ENCODE measurements at places on chromosomes 16 and 17.

- no peak for DNase-seq
These were observed at the start of gene TPPP3 for GRCh38 chr16:67393111-67393787. TSS of gene TPPP3 (minus strand) at chr16:67393498. CDS start at chr16:67391111, 2,387 bp downstream.

DNA sequence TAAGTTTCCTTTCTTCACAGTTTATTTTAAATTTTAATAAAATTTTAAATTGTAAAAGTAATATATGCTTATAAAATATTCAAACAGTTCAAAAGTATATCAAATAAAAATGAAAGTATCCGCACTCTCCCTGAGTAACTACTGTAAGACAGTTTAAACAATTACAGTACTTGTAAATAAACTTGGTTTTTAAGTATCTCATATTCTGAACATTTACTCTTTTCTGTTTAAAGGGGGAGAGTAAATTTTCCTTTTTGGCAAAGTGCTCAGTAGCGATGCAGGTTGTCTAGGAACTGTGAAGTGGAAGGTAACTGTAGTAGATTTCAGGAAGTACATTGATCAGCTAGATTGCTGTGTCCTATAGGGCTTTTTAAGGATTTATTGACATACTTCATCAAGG lies 28.8 kb downstream of the AATF start:
- DNase-seq: no peak

- DNase-seq: no peak
These were observed 153.2 kb upstream of the KCNJ18 start for GRCh38 chr17:21539146-21539545.

DNA sequence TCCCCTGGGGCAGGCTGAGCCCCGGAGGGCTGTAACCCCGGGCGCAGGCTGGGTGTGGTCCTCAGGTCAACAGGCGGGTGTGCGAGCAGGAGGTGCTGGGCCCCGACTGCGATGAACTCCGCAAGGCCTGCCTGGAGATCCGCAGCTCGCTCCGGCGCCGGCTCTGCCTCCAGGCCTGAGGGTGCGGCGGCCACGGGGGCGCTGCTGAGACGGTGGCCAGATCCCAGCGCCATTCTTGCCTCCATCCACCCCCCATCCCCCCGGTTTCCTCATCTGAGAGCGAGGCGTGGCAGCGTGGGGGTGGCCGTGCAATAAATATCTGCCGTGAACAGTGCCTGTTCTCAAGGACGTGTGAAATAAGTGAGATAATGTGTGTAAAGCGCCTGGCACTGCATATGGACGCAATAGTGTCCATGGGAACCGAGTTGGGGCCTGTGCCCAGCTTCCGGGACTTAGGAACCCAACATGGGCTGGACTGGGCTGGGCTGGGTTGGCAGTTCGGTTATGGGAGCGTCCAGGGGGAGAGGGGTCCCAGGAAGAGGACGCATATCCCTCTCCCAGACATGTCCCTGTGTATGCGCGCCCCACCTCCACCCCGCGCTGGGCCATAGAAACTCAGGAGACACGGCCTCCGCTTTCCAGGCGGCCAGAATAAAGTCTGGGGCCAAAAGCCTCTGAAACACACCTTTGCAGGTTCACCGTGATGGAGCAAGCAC lies 15.0 kb downstream of the ZNF213 start:
- DNase-seq: no peak

DNA sequence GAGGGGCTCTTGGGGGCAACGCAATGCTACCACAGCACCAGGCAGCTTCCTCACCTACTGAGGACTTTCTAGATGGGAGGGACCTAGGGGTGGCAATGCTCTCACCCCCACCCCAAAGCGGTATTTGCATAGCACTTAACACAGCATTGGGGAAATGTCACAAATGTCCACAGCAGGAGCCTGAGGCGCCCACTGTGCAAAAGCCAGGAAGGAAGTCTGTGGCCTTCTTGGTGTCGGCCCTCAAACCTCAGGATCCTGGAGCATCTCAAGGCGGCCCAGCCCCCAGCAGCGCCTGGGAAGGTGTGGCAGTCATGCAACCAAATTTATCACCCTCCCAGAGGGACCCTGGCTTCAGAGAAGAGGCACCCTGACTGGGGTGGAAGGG lies 45.3 kb downstream of the WNT3 start:
- no peak for DNase-seq

Measured in RWPE2 (cell line).